ENCODE measurements at places on chromosomes 4 and X.

DNA sequence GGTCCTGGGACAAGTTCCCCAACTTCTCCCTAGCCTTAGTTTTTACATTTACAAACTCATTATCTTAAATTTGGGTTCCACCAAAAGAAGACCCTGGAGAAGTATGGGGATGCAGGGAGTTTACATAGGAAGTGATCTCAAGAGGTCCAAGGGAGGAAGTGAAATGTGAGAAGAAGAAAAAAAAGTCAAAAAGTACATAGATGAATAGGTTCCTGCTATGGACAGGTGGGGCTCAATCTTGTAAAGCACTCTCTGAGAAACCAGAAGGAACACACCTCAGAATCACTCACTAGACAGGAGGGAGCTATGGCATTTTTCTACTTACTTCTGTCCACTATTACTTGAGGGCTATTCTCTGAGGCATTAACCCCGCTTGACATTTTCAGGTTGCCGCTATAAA lies 56.6 kb downstream of the ARHGAP6 start:
- no peak for DNase-seq

GRCh38 chrX:10636337-10636736 lies 16.0 kb upstream of the MID1 start:
- no peak for DNase-seq

DNA sequence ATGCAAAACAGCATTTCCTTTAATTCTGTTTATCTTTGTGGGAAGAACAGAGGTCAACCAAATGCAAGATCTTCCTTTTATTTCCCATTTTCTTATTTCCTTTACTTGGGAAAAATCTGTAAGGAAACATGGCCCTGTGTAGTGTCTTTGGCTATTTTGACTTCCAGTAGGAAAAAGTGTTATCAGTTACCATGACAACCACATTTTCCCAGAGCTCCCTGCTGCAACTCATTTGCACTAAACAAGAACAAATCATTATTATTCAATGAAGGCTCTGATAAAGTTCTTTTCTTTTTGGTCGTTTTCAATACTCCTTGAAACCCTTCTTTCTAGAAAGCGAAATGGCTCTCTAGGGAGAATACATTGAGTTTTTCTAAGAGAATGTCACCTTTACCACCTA lies 117.2 kb upstream of the DDX53 start:
- DNase-seq: no peak

- no peak for DNase-seq
Measured at GRCh38 chr4:89212666-89213381, 94.8 kb downstream of the GPRIN3 start.

DNA sequence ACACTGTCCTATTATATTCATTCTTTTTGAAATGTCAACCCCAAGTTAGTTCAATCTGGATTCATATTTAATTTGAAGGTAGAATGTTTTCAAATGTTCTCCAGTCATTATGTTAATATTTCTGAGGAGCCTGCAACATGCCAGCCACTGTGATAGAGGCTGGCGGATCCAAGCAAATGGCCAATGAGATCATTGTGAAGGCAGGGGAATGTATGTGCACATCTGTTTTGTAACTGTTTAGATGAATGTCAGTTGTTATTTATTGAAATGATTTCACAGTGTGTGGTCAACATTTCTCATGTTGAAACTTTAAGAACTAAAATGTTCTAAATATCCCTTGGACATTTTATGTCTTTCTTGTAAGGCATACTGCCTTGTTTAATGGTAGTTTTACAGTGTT lies 1.6 kb downstream of the CXCL1 start:
- no peak for DNase-seq

- no peak for DNase-seq
Measured at GRCh38 chr4:71456841-71457240, 118.0 kb downstream of the SLC4A4 start.

DNA sequence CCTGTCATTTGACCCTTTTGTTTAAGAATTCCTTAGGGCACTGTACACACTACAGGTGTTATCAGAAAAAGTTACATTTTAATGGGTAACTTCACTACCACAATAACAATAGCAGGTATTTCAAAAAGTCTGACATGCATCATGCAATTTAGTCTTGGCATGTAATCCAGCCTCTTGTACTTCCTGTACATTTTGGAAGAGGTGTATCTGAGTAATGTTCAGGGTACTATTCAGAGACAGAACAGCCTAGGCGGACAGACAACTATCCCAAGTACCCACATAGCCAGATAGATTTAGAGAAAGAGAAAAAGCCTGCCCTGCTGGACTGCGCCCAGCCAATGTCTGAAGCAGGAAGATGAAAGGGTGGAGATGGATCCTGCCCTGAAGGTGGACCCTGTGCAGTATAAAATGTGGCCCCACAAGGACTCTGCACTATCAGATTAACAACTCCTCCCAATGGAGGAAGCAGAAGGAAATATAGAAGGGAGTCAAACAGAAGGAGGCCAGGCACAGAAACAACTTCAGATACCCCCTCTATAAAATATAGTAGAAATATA lies 8.5 kb downstream of the UGT2B7 start:
- DNase-seq: no peak

DNA sequence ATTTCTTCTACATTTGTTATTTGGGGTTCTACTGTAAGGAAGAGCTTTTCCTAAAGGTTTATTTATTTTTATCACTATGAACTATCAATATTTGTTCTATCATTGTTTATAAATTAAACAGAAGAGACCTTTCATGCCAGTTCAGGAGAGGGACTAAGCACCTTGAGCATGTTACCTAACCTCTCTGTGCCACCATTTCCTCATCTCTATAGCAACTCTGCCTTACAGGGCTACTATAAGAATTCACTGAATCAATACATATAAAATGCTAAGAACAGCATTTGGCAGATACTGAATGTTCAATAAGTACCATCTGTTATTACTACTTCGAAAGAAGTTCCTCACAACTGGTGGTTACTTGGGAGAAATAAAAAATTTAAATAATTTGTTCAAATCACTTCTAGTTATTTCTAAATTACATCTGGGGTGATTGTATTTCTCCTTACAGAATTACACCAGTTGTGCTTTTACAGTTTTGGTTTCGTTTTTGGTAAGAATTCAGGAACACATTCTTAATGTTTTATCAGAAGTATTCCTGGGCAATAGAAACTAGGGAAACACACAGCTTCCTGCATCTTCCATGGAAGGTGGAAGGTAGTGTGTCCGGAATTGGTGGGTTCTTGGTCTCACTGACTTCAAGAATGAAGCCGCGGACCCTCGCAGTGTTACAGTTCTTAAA lies 32.9 kb downstream of the EREG start:
- DNase-seq: no peak

GRCh38 chrX:1679238-1679637 lies 64.4 kb downstream of the ASMT start:
- no peak for DNase-seq

- DNase-seq: no peak
Measured at GRCh38 chr4:139028191-139028661, 12.6 kb downstream of the NOCT start.

GRCh38 chrX:72396117-72396516 lies 90.4 kb upstream of the CITED1 start:
- DNase-seq: no peak

DNA sequence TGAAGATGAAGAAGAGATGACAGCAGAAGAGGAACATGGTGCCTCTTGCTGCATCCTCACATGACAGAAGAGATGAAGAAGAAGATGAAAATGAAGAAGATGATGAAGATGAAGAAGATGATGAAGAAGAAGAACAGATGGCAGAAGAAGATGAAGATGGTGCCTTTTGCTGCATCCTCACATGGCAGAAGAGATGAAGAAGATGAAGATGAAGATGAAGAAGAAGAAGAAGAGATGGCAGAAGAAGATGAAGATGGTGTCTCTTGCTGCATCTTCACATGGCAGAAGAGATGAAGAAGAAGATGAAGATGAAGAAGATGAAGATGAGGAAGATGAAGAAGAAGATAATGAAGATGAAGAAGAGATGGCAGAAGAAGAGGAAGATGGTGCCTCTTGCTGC lies 63.7 kb upstream of the HPF1 start:
- no peak for DNase-seq

- DNase-seq: no peak
Measured at GRCh38 chr4:77805840-77806239, 13.3 kb downstream of the CNOT6L start.

DNA sequence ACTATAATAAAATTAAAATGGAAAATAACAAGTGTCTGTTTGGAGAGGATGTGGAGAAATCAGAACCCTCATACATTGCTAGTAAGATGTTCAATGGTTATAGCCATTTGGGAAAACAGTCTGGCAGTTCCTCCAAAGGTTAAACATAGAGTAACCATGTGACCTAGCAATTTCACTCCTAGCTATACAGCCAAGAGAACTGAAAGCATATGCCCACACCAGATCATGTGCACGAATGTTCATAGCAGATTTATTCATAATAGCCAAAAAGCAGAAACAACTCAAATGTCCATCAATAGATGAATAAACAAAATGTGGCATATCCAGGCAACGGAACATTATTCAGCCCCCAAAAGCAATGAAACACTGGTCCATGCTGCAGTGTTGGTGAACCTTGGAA lies 9.4 kb upstream of the CCNQ start:
- DNase-seq: no peak
